ENCODE measurements at places on chromosomes 13 and 19.
A peak's percentile ranks its signal among the peaks of the same experiment; 100 is the strongest.

GRCh38 chr13:109673477-109673876 lies 112.9 kb downstream of the IRS2 start:
- no peak for DNase-seq

DNA sequence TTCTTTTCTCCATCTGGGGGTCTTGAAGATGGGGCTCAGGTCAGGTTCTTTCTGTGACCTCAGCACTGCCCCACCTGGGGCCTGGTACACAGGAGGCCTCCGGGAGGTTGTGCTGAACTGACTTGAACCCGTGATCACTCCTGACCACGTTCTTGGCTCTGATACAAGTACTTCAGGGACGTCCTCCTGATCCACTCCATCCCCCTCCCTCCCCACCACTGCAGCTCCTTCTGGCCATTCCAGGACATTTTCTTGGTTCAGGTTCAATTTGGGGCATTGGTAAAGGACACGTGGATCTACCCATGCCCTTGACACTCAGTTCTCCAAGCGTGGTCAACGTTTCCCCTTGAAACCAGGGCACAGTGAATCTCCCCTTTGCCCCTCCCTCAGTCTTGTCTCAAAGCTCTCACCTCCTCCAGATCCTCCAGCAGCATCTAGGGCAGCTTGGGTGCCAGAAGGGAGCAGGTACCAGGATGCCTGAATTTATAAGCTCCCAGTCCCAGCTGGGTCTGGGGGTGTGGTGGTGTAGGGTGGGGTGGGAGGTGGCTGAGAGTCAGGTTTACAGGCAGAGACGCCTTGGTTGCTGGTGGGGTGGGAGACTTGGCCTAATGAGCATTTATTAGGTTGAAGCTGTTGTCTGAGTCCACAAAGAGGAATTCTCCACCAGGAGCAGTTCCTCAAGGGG lies at the start of gene KLK15:
Gene KLK15 (minus strand): TSS at position 458 of the 685 bp plus-strand sequence. CDS start 2,082 bp downstream, outside the sequence.
- no peak for DNase-seq

- no peak for DNase-seq
These were observed 316.3 kb downstream of the DLEU7 start for GRCh38 chr13:50527188-50527587.

- no peak for DNase-seq
These were observed 1.3 kb downstream of the FAM174C start for GRCh38 chr19:1276628-1277022.

- peak; percentile 73 for DNase-seq
These were observed 22.8 kb downstream of the HAUS8 start for GRCh38 chr19:17052439-17052838.

GRCh38 chr19:46731584-46731983 lies 14.3 kb upstream of the FKRP start:
- peak; percentile 27 for DNase-seq

- peak; percentile 54 for DNase-seq
These were observed 238.0 kb downstream of the LHFPL6 start for GRCh38 chr13:39364947-39365468.

DNA sequence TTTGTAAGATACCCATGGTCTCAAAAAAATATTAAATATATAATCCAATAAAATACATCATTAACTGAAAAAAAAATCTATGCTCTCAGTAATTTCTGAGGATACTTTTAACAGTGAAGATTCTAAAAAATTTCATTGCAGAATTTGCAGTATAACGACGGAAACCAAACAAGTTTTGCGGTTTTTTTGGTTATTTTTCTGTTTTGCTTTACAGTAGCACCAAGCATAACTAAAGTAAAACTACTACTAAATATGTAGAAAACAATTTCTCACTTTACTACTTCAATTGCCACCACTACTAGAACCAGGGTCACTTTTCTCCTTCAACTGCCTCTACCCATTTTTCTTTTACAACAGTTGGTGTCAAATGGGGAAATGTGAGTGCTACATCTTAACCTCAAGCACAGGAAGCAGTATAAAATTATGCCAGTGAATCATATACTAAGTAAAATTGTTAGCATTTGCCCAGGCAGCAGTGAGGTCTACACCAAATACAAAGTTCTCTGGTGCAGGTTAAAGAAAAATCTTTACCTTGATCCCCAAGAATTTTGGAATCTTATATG lies 24.1 kb downstream of the MICU2 start:
- no peak for DNase-seq

- DNase-seq = peak; percentile 20
These were observed 16.0 kb downstream of the ZNF100 start for GRCh38 chr19:21751384-21751783.

DNA sequence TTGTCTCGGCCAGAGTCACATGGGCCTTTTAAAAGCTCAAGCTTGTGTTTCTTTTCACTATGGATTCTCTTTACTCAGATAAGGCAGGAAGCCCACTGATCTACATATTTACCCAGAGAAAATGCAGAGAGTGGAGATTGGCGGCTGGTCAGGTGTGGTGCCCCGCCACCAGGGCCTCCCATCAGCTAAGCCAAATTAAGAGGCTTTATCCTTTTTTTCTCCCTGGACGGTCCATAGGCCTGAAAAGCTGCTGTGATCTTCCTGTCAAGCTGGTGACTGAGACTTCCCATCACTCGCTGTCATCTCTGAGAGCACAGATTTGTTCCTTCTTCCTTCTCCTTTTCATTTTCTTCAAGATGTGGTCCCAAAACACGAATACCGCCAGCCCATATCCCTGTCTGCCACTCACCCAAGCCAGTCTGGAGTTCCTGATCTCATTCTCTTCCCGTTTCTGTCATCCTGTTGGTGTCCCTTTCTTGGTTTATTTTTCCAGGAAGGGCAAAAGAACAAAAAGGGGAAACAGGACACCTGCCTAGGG lies 1.9 kb downstream of the SAFB start:
- DNase-seq = peak; percentile 20

GRCh38 chr13:21675095-21675991 lies 4.5 kb downstream of the FGF9 start:
- peak; percentile 36 for DNase-seq

GRCh38 chr13:112714376-112715174 lies 24.7 kb downstream of the ATP11A start:
- DNase-seq = peak; percentile 36

All from astrocyte of the hippocampus (primary cell).